OCI-M1 (cell line): ENCODE measurements at places on chromosomes 2 and 18.
A peak's percentile ranks its signal among the peaks of the same experiment; 100 is the strongest.

DNA sequence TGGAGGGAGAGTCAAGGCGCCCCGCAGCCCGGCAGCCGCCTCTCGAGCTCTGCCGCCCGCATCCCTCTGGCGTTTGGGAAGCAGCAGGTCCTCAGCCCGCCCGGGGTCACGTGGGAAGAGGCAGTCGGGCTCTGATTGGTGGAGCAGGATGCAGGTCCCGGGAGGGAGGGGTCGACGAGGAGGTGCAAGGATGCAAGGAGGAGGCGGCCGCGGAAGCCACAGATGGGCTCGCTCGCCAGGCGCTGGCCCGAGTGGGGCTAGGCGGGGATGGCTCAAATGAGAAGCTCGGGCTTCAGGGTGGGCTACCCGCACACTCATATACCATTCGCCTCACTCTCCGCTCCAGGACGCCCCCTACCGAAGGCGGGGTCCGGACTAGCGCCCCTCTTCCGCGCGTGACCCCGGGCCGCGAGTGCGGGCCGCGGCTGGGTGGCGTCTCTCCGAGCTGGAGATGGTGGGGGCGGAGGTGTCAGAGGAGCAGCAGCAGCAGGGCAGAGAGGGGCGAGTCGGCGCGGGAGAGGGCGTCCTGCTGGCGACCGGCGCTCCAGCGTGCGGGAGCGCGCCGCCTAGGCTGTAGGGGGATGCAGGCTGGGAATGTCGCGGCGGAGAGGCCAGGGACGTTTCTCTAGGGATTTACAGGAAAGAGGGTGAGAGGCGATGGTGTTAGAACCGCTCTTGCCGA, at the start of gene TMEFF2:
TSS of gene TMEFF2 (minus strand) at position 68 of the 682 bp plus-strand sequence. CDS start 409 bp downstream, outside the sequence.
- DNase-seq = no peak

DNA sequence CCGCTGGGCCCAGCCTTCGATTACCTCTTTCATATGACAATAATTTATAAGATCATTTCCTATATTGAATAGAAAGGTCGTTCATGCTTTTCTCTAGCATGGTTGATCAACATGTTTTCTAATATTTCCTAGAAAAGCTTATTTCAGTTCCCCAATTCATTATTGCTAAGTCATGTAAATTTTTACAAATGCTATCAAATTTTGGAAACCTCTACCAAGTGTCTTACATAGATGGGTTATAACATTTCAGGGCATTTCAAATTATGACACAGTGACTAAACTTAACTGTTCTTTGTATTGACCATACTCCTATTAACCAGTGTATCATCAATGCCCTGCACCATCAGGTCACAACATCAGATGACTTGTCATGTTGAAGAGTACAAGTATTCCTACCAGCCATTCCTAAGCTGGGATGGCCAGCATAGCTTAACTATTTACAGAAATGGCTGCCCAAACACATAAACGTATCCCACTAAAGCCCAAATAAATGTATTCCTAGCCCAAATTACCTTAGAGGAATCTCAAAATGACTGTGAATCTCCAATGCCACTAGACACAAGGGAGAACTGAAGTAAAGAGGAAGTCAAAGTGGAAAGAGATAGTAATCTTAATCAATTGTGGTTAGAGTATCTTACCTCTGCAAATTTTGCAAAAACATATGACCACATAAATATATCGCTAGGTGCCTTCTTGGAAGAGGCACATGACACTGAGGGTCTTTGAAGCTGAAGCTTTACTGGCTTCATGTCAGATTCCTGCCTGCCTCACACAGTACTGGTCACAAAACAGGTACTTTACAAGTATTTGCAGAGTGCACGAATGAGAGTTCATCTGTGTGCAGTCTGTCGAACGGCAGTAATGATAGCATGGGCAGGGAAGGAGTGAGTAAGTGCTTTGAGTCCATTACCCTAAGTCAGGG, 87.3 kb upstream of the TLK1 start:
- DNase-seq = peak; percentile 88

DNA sequence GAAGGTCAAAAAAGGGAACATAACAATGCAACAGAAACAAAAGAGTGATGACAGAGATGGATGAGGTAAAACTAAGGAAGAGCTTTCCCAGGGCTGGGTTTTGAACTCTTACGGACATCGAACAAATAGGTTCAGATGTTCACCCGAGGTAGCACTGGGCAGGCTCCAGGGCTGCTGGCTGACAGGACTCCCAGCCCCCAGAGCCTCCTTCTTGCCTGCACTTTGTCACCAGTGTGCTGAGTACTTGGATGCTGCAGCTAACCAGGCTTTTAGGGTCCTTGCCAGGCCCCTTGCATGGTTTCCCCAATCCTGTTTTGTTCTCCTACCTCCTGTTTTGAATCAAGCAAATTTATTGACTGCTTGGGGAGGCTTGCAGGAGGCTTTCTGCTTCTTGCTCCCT, 322.9 kb downstream of the DYSF start:
- DNase-seq = no peak

DNA sequence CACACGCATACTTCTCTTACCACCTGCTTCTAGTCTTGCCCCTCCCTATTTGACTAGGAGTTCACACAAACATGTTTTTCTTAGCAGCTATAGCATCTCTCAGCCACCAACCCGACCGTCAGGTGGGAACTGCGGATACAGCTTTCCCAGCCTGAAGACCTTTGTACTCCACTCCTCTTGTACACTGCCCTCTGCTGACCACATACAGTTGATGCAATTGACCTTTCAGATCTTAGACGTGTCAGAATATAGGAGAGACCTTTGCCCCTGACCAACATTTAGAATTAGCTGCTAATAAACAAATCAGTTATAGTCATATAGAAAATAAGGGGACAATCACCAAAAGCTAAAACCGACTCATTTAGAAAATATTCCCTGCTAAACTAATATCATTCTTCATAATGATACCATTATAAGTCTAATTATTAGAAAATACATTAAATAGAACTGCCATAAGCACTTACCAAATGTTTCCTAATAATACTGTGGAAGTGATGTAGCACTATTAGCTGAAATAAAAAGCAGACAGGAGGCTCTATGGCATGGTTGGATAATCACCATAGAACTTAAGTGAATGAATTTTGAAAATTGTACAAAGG, 208.4 kb downstream of the RAD51AP2 start:
- DNase-seq = peak; percentile 78

GRCh38 chr2:220154304-220154703, 526.9 kb downstream of the SLC4A3 start:
- DNase-seq = no peak

DNA sequence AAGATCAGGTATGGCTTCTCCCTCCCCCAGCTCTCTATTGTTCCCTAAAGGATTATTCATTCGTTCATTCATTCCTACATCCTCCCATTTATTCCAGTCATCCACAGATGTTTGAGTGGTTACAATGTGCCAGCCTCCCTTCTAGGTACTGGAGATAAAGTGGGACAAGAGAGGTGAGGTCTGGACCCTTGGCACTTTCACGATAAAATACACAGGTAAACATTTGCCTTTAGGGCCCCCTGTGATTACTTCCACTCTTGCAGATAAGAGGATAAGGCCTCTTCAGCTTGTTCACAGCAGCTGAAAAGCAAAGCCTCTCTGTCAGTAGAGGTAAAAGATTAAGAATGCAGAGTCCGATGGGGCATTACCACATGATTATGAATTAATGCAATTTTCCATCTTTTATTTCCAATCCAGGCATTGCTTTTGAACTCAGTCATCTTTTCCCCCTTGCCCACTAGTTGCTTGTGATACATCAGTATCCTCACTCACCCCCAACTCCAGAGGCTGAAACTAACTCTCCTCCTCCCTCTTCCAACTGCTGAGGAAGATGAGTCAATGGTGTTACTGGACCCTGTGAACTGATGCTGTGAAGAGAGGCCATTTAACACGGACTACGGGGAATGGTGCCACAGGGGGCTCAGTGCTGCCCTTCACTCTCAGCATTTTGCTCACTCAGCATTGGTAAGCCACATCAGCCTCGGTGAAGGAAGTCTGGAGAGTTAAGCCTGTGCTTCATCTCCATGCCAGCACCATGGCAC, 1.1 kb upstream of the DPP4 start:
- DNase-seq = no peak

DNA sequence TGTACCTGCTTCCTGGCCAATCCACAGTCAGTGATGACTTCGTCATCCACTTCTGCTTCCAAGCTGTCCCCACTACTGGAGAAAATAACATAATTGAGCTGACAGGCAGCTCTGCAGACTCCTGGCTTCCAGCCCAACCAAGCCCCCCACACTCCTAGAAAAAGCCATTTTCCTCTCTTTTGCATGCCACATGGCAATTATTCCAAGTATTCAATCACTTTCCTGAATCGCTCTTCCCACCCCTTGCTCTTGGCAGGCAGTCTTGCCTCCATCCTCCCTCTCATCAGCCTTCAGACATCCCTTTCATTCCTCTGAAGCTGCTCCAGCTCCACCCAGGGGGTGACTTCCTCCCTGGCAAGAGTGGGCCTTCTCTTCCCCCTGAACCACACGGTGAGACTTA, 14.3 kb upstream of the ST8SIA5 start:
- DNase-seq = no peak

GRCh38 chr2:226963528-226963927, 127.7 kb downstream of the RHBDD1 start:
- DNase-seq = no peak

DNA sequence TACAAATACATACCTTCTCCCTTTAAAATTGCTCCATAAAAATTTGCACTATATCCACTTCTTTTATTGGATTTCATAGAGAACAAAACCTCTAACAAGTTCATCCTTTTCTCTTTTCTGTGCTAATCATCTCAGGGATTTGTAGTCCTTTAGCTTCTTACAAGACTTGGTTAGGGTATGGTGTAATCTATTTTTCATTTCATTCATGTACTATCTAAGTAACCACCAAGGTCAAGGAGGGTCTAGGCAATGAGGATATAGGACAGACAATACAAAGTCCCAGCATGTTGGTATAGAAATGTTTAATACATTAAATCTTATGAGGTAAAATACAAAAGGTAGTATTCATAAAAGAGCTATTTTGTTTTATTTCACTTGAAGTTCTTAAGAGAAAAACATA, 17.5 kb downstream of the C2orf69 start:
- no peak for DNase-seq

GRCh38 chr2:37119157-37119556, 34.8 kb downstream of the GPATCH11 start:
- DNase-seq = peak; percentile 6

DNA sequence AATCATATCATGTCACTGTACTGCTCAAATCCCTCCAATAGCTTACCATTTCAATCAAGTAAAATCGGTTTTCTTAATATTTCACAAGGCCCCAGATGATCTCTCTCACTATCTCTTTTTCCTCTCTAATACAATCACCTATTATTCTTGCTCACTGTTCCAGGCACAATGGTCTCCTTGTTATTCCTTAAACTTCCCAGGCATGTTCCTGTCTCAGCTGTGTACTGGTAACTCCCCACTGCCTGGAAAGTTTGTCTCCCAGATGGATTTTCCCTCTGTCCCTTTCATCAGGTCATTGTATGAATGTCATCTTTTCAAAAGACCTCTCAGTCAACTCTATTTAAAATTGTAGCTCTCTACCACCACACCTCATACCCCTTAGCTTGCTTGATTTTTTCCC, 30.7 kb upstream of the FANCL start:
- DNase-seq = no peak
